NCI-H524 (cell line): ENCODE measurements at places on chromosomes 13 and 19.

GRCh38 chr19:17379221-17379631 lies 2.1 kb upstream of the PLVAP start:
- no peak for DNase-seq

GRCh38 chr13:66673401-66673800 lies 556.7 kb downstream of the PCDH9 start:
- DNase-seq, result no peak

GRCh38 chr13:48231080-48231479 lies 1.9 kb upstream of the ITM2B start:
- DNase-seq, result no peak

DNA sequence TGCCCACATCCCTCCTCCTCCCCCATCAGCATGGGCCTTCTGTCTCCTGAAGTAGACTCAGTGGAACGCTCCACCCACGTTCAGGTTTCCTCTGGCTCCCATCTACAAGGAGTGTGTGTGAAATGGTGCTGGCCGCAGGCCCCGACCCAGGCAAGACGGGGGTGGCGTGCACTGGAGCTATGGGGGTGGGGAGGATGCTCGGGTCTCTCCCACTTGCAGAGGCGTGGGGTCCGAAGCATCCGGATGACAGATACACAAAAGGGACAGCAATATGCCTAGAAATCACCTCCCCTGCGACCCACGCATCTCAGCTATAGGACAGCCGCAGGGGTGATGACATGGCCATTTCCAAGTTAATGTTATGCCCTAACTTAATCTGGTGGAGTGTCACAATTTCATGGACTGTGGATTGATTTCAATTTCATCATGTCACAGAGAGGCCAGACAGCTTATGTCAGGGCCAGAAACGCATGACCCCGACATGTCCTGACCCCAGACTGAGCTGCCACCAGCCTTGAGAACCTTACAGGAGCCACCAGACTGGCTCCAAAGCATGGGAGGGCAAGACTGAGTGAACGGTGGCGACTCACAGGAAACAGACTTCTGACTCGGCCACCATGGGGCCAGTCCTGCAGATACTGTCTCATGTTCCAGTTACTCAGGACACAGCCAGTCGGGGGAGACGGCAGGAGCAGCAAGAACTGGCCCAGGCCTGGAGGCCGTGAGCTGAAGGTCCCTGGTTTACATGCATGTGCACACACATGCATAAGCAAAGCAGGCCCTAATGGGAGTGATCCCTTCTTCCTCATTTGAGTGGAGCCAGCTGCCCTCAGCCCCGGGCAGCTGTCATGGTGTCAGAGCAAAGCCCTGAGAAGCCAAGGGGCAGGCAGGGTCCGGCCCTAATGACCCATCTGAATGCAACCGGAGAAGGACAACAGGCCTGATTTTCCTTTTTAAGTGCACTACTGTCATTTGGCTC lies 82.2 kb downstream of the SLC7A1 start:
- DNase-seq, result no peak

- DNase-seq, result no peak
Observed at GRCh38 chr19:53823380-53824120, 564 bp downstream of the NLRP12 start.

DNA sequence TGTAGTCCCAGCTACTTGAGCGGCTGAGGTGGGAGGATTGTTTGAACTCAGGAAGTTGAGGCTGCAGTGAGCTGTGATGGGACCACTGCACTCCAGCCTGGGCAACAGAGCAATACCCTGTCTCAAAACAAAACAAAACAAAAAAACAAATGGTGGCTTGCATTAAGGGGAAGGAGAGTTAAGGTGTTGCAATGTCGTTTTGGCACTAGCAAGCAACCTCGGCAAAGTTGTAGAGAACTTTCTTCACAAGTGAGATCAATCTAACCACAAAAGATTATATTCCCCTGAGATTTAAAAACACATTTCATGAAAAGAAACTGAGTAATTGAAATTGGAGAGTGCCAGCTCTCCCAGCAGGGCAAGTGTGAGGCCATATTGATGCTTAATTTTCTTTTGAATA lies 153.7 kb downstream of the KLF5 start:
- DNase-seq, result no peak

- DNase-seq, result no peak
Observed at GRCh38 chr13:35702316-35702715, 225.8 kb upstream of the MAB21L1 start.

DNA sequence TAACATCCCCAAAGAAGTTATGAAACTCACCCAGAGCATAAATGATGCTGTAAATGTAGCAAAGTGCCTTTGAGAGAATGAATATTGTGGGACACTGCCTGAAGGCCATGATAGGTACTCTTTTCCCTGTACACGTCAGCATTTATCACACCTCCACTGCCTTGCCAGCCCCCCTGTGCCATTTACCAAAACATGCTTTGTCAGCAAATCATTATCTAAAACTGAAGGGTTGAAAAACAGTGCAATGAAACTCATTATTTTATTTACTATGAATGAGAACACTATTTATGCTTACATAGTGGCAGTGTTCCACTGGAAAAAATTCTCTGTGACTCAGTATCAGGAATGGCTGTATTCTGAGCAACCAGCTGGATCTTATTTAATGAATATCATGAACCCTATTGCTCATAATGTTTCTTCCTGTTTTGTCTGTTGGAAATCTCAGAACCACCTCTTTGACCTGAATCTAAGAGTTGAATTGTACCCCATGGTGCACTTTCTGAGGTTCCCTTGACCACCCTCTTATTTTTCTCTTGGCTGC lies 564.1 kb downstream of the DCT start:
- DNase-seq, result no peak
